Fibroblast of skin of right biceps (primary cell): ENCODE measurements at places on chromosomes 7 and 10.
A peak's percentile ranks its signal among the peaks of the same experiment; 100 is the strongest.

DNA sequence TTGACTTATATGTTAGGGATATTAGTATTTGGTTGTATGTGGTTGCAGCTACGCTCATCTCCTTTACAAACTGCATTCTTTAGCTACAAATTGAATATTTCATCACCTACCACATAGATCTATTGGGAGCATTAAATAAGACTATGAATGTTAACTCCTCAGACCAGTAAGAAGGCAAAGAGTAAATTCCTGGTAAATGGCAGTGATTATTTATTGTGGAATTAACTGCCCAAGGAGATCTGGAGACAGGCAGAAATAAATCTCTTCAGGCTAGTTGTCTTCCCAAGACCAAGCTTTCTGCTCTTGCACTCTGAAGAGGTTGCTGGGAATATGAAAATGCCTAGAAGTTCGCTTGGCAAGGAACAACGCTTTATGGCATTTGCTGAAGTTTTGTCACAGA lies 74.6 kb downstream of the ANLN start:
- DNase-seq = no peak

GRCh38 chr10:126838316-126838715 lies 66.9 kb upstream of the DOCK1 start:
- DNase-seq = no peak

DNA sequence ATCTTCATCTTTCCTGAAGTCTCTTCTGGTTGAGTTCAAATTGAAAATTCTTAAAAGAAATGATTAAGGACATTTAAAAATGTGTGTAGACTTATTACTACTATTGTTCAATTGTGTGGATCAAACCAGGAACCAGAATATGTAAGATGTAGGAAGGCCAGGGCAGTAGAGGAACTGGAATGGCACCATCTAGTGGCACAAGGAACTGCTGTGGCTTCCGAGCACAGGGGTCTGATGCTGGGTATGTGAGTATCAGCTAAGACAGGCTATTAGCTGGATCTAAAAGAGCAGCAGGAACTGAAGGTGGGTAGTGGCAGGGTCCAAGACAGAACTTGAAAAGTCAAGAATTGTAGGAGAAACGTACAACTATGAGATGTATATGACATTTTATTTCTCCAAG lies 247.3 kb downstream of the SEMA3A start:
- DNase-seq = peak; percentile 9

DNA sequence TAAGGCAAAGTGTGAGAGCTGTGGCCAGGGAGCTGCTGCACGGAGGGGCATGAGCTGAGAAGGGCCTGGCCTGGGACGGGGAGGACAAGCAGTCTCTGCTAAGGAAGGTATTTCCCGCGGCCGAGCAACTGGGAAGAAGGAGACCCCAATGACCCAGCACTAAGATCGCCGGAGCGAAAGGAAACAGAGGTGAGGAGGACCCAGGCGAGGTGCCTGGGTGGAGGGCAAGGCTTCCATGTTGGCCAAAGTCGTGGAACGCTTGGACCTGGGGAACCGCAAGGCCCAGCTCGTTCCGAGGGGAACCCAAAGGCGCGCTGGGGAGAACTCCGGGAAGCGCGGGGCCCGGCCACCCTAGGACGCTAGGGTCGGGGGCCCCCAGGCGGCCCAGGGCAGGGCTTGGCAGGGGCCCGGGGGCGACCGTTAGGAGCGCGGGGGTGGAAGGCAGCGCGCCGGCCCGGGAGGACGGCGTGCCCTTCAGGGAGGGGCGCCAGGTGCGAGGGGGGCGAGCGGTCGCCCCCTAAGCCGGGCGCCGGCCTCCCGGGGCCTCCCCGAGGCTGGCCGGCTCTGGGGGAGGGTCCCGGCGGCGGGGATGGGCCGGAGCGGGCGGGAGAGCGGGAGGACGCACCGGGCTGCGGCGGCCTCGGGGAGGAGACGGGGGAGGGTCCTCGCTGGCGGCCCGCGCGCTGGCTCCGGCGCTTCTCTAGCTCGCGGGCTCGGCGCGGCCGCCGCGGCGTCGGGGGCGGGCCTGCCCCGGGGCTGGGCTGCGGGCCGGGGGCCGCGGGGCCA lies 545 bp downstream of the GIGYF1 start:
- no peak for DNase-seq

GRCh38 chr10:86373828-86374227 lies 7.2 kb upstream of the GRID1 start:
- no peak for DNase-seq

GRCh38 chr7:77438131-77438530 lies 22.0 kb upstream of the GSAP start:
- DNase-seq = no peak

DNA sequence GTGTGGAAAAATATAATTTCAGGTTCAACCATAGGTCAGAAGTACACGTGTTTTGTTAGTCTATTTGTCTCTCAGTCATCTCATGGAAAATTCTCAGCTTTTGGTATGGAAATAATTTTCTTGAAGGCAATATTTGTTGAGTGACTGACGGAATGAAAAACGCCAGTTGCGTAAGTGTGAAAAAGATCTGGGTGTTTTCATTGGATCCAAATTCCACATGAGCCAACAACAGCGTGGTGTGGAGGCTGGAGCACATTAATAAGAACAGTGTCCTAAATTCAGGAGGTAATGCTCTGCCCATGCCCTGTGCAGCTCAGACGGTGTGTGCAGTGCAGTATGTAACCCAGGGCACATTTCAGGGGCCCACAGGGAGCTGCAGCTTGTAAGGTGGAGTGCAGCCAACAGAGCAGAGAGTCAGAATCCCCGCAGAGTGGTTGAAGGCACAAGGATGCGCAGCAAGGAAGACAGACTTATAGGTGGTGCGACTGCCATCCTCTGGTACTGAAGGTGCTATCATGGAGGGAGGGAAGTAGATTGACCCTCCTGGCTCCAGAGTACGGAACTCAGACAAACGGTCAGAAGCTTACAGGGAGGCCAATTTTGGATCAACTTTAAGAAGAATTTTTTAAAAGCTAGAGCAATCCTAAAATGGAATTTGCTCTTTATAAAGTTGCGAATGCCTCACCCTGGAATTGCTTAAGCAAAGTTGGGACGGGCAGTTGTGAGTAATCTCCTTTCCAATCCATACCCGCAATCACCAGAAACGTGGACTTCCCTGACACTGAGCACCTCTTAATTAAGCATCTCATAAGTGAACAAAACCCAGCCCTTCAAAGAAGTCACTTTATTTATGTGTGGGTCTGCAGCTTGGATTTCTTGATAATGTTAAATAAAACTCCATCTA lies 38.0 kb downstream of the EGFR start:
- peak; percentile 87 for DNase-seq

DNA sequence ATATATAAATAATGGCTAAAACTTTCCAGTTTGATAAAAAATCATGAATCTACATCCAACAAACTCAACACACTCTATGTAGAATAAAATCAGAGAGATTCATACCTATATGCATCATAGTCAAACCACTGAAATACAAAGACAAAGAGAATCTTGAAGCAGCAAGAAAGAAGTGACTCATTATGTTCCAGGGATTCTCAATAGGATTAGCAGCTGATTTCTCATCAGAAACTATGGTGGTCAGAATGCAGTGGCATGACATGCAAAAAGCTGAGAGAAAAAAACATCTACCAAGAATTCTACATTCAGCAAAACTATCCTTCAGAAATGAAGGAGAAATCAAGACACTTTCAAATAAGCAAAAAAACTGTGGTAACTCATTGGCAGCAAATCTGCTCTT lies 187.4 kb downstream of the RNLS start:
- DNase-seq = peak; percentile 25

GRCh38 chr7:120060281-120060680 lies 212.7 kb upstream of the KCND2 start:
- DNase-seq = peak; percentile 44

- no peak for DNase-seq
Observed at GRCh38 chr10:76305930-76306615, 874.6 kb downstream of the LRMDA start.

DNA sequence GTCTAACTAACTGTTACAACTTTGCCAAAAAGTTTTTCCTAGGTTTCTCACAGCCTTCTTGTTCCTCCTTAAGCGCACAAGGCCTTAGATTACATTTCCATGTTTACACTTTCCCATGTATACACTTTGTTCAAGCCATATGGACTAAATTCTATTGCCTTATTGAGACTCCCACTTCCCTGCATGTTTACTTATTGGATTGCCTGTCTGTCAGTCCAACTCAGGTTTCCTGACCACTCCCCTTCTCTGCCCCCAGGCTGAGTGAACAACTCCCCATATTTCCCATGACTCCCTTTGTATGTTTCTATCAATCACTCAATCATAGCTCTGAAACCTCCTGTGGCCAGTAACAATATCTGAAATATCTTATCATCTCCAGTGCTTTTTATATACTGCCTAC lies 43.0 kb downstream of the SLC25A40 start:
- no peak for DNase-seq

DNA sequence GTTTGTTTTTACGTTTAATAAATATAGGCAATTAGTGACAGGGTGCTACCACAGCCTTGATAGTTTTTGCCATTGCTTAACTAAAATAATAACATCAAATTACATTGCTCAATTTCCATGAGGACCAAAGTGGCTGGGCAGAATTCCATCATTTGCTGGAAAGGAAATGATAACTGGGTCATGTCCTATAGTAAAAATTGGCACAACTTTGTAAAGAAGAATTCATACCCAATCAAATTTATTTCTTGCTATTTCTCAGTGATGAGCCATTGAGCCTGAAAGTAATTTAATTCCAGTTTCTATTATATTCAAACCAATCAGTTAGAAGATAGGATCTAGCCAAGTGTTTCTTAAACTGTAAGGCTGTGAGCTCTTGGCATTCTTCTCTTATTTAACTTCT lies 102.2 kb upstream of the CTTNBP2 start:
- no peak for DNase-seq

GRCh38 chr10:35426657-35427056 lies 90.3 kb downstream of the CCNY start:
- DNase-seq = no peak

- peak; percentile 54 for DNase-seq
Observed at GRCh38 chr7:33781796-33782195, 123.5 kb upstream of the BMPER start.

DNA sequence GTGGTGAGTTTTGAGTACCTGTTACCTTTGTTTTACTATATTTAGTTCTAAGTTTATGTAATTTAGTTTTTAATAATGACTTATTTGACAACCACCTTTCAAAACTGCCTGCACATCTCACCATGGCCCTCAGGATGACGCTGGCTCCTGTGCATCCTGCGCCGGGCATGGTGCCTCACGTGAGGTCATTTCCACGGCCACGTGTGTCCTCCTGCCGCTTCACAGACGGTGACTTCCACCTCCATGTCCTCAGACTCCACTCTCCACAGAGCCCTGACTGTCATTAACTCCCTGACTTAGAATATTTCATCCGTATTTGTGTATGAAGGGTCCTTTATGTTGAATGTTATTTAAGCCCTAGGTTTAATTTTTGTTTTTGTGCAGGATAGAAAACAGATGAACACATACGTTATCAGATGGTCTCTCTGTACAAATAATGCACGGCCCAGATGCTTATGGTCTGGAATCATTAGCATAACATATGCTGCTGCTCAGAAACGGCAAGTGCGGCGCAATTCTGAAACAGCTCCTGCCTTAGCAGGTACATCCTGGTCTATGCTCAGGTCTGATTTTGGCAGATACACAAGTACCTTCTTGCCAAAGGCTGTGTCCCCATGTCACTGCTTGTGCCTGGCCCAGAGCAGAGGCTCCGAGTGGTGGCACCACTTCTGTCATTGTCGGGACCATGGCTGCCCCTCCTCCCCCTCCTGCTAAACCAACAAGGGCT lies 155.8 kb downstream of the WDR37 start:
- no peak for DNase-seq

GRCh38 chr7:31763548-31763947 lies 76.5 kb downstream of the PPP1R17 start:
- no peak for DNase-seq

GRCh38 chr7:74044366-74045350 lies 16.7 kb downstream of the ELN start:
- no peak for DNase-seq

DNA sequence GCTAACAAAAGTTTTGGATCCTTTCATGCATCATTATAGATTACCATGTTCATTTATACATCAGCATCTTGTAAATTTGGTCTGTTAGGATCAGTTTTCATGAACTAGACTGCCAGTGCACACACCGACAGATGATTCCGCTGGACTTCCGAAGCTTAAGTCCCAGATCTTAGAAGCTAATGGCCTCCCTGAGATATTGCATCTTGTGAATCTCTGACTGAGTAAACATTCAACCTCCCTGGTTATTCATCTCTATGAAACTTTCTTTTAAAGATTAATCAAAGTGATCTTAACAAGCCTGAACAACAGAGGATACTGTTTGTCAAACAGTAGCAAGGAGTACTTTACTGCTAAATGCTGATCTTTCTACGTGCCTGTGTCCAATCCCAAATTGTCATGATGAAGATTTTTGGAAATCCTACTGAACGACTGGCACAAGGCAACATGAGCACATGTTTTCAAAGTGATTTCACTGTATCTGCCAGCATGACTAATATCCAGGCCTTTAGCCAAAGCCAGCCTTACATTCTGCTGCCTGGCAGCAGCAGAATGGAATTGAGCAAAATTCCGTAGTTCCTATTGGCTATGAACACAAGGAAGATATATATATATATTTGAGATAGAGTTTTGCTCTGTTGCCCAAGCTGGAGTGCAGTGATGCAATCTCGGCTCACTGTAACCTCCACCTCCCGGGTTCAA lies 91.3 kb upstream of the ANK3 start:
- peak; percentile 82 for DNase-seq

- no peak for DNase-seq
Observed at GRCh38 chr10:22436526-22436892, 91.2 kb downstream of the SPAG6 start.
